Suprapubic skin (tissue), 4 donors: ENCODE measurements at places on chromosomes 12 and 14. TPM values are rescaled to one million over a fixed set of nuclear protein-coding genes. Genes with fewer than 3 reads are reported as not detected.
A peak's percentile ranks its signal among the peaks of the same experiment; 100 is the strongest.

The IFNG gene
- total RNA-seq = not detected

The EFS gene
- 65.3 TPM for total RNA-seq

The TUNAR gene
- not detected for total RNA-seq

The ANO6 gene
- 33.7 TPM for total RNA-seq

The GAPDH gene
- total RNA-seq = 2,828 TPM

DNA sequence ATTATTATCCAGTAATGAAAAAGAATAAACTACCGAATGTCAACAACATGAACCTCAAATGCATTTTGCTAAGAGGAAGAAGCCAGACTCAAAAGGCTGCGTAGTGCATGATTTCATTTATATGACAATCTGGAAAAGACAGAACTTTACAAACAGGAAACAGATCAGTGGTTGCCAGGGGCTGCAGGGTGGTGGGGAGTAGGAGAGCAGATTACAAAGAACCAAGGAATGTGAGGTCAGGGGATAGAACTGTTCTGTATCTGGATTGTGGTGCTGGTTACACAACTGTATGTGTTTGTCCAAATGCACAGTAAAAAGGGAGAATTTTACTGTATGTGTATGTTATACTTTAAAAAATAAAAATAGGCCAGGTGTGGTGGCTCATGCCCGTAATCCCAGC lies 89.7 kb upstream of the MYL2 start:
- H3K4me3 ChIP-seq = no peak overlapping the region
- H3K27me3 ChIP-seq = peaks cover 55% of the 10 kb centered on the region
- no peaks in the 10 kb centered on the region for H3K36me3 ChIP-seq
- H3K4me1 ChIP-seq = no peaks in the 10 kb centered on the region
- no peak overlapping the region for H3K27ac ChIP-seq

- H3K27ac ChIP-seq = peak overlapping the region; percentile 59
- no peaks in the 10 kb centered on the region for H3K27me3 ChIP-seq
- H3K4me1 ChIP-seq = peaks cover 28% of the 10 kb centered on the region
- no peak for DNase-seq
- no peak overlapping the region for H3K4me3 ChIP-seq
Measured at GRCh38 chr12:58414398-58414871, 473.1 kb downstream of the ATP23 start.

DNA sequence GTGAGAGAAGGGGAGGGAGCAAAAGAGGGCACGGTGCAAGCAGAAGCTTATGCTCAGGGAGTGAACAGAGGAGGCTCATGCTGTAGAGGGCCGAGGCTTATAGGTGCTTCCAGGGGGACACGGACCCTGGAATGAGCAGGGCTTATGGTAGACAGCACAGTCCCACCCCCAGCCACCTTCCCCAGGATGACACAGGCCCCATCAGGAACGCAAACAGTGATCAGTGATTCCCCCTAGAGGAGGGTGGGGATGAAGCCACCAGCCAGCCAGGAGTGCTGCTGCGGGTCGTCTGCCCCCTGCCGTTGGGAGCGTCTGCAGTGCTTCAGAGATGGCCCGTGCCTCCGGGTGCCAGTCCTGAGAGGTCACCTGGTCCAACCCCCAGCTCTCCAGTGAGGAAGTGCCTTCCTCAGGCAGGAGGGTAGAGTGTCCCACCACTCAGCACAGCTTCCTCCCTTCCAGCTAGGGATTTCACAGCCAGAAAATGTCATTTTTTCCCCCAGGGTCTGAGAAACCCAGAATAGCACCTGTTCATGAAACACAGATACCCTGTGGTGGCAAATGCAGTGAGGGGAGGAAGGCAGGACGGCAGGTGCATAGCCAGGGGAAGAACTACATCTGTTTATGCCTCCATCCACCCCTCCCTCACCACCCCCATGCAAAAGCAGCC lies 60.7 kb downstream of the SLC6A12 start:
- no peak overlapping the region for H3K4me3 ChIP-seq
- DNase-seq = no peak
- no peak overlapping the region for H3K27ac ChIP-seq
- peaks cover 11% of the 10 kb centered on the region for H3K4me1 ChIP-seq
- no peaks in the 10 kb centered on the region for H3K36me3 ChIP-seq
- peaks cover 23% of the 10 kb centered on the region for H3K27me3 ChIP-seq

DNA sequence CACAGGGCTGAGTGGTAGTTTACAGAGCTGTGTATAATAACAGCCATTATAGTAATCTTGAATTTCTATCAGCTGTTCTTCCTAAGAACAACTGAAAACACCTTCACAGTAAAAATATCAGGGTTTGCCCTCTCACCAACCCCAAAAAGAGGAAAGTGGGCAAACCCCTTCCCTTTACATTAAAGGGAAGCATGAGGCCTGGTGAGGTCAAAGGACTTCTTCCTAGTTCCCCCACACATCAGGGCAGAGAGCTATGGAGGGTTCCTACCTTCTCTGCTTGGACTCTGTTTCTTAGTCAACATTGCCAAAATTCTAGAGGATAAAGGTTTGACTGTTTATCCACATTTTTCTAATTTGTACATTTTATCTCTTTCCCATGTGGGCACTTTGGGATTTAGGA lies 4.4 kb upstream of the RPAP3 start:
- no peak overlapping the region for H3K4me3 ChIP-seq
- H3K27me3 ChIP-seq = no peaks in the 10 kb centered on the region
- peaks cover 4% of the 10 kb centered on the region for H3K36me3 ChIP-seq
- DNase-seq = no peak
- no peak overlapping the region for H3K27ac ChIP-seq

- H3K4me3 ChIP-seq = no peak overlapping the region
- DNase-seq = no peak
- H3K4me1 ChIP-seq = peaks cover 4% of the 10 kb centered on the region
- H3K27me3 ChIP-seq = peaks cover 8% of the 10 kb centered on the region
- no peak overlapping the region for H3K27ac ChIP-seq
Measured at GRCh38 chr14:25095736-25096437, 45.9 kb upstream of the STXBP6 start.

DNA sequence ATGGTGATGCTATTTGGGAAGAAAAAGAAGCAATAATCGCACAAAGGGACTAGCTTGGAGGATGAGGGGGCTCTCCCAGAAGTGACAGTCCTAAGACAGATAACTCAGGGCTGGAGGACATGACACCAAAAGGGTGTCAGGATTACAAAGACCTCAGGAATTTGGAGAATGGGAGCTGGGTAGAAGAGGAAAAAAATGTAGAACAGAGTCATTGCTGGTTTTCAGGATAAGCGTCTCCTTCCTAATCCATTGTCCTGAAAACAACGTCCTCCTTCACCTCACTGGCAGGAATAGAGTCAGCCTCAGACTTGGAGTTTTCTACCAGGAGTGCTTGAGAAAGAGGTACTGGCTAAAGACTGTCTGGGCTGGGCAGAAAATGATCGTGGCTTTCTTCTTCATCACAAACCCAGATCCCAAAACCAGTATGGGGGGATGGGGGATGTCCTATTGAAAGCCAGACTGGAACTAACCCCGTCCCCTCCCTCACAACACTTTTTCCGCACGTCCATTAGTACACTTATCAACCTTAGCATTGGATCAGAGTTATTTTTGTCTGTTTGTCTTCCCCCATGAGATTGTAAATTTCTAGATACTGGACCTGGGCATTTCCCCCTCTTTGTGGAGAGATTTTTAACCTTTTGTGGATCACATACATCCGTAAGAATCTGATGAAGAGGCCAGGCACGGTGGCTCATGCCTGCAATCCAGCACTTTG lies 14.3 kb downstream of the B4GALNT3 start:
- H3K4me1 ChIP-seq = no peaks in the 10 kb centered on the region
- no peak overlapping the region for H3K27ac ChIP-seq
- no peaks in the 10 kb centered on the region for H3K27me3 ChIP-seq
- DNase-seq = no peak
